NB4 (cell line): ENCODE measurements at places on chromosomes 7 and 10.
A peak's percentile ranks its signal among the peaks of the same experiment; 100 is the strongest.

- no peak for DNase-seq
Measured at GRCh38 chr10:130769146-130770017, 542.1 kb downstream of the TCERG1L start.

- no peak for DNase-seq
Measured at GRCh38 chr10:110268442-110268841, 36.3 kb downstream of the SMNDC1 start.

DNA sequence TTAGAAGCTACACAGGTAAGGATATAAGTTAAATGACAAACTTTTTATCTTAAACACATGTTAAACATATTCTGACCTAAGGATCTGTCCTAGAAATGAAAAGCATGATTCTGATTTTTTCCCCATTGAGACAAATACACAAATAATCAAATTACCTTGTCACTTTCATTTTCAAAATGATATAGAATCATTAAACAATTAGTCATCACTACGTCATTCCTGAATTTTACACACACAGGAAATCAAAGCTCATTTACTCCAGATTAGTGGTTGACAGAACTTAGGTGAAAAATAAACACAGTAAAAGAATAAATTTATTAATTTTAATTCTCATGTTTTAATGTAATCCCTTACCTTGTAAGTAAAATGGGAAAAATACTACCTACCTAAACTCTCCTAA, 89.0 kb downstream of the AASS start:
- no peak for DNase-seq

GRCh38 chr7:115478426-115478825, 552.1 kb downstream of the TFEC start:
- no peak for DNase-seq

DNA sequence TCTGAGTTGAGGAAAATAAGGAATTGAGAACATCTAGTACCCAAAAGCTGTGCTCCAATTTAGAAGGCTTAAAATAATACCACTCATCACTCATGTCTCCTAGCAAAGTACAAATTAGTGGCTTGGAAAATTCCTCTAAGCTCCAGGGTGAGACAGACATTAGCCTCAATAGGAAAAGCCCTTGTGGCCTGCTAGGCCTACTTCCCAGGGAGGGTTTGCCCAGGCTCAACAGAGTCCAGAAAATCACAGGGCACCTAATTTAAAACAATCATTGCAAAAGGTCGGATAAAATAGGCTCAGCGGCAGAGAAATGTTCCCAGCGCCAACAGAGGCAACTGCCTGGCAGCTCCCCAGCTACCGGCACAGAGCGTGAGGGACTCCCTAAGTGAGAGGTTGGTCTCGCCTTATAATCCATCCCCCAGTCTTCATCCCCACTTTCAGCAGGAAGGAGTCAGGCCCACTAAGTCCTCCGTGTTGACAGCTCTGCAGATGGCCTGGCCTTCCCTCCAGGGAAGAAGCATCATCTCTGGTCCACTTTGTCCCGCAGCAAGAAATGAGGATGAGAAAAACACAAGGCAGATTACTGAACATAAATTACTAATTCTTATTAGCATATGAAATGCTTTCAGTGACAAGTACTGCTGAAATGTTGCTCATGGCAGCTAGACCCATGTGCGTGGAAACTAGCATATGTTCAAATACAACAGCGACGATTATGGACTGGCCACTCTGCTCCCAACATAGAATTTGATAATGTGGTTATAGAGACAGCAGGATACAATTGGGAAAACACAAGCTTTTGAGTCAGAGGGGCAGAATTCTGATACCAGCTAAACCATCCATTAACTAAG, 1177.7 kb upstream of the AUTS2 start:
- no peak for DNase-seq

GRCh38 chr10:6120691-6121090, 31.9 kb downstream of the RBM17 start:
- DNase-seq: peak; percentile 61

DNA sequence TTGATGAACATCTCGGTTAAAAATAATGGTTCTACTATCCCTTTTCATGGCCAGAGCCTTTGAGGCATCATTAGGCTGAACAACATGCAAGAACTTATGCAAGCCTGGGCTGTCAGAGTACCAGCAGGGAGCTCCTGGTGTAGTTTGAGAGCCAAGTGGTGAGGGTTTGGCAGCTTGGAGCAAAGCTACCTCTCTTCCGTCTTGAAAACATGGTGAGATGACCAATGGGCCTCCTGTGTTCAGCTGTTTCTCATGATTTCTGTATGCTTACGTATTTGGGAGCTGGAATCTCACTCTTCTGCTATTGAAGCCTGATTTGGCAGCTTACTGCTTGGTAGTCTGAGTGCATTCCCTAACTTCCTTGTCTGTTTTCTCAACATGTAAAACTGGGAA, 150.4 kb downstream of the CXCL12 start:
- no peak for DNase-seq

GRCh38 chr7:83514977-83515376, 134.0 kb downstream of the SEMA3E start:
- DNase-seq: no peak

- DNase-seq: peak; percentile 66
Measured at GRCh38 chr7:50142425-50143017, 49.5 kb upstream of the ZPBP start.
